ENCODE measurements at places on chromosomes 6 and 20. TPM values are rescaled to one million over a fixed set of nuclear protein-coding genes. Genes with fewer than 3 reads are reported as not detected.

SRMS gene
- not detected for total RNA-seq

TNNC2 gene
- total RNA-seq, result 0.54 TPM

CCN2 gene
- 73.5 TPM for total RNA-seq

TSBP1 gene
- not detected for total RNA-seq

EDN3 gene
- 3.6 TPM for total RNA-seq

SLC35D3 gene
- 0.09 TPM for total RNA-seq

HELZ2 gene
- total RNA-seq, result 47.2 TPM

WFDC12 gene
- total RNA-seq, result 2.1 TPM

COL20A1 gene
- total RNA-seq, result 0.06 TPM

NHSL1 gene
- total RNA-seq, result 46.4 TPM

LY6G6D gene
- not detected for total RNA-seq
